ENCODE measurements at places on chromosomes 1 and 21.

DNA sequence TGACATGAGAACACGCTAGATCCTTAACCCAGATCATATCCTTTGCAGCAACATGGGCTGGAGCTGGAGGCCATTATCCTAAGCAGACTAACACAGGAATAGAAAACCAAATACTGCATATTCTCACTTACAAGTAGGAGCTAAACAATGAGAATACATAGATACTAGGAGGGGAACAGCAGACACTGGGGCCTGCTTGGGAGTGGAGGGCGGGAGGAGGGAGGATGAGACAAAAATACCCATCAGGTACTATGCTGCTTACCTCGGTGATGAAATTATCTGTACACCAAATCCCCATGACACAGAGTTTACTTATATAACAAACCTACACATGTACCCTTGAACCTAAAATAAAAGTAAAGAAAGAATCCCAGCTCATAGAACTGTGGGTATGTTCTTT is 1.2 kb upstream of the MOB3C start:
- DNase-seq = no peak

GRCh38 chr21:43018519-43018918 is 44.2 kb downstream of the PKNOX1 start:
- no peak for DNase-seq

DNA sequence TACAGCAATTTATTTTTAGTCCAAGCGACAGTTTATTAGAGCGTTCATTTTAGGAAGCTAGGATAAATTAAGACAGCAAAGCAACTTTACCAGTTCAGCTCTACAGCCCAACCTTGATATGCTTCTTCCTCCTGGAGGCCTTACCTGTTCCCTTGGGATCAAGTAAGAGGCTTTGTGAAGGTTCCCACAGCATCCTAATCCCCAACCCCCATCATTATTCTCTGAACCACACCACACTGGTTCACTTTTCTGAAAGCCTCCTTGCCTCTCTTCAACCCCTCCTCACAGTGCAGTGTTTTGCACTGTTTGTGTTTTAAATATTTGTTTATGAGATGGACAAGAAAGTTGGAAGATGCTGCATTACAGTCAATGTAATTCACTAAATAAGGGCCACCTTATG is 126.3 kb upstream of the CXADR start:
- DNase-seq = no peak

- DNase-seq = no peak
These were observed 4.9 kb downstream of the PRKAB2 start for GRCh38 chr1:147167365-147167764.

DNA sequence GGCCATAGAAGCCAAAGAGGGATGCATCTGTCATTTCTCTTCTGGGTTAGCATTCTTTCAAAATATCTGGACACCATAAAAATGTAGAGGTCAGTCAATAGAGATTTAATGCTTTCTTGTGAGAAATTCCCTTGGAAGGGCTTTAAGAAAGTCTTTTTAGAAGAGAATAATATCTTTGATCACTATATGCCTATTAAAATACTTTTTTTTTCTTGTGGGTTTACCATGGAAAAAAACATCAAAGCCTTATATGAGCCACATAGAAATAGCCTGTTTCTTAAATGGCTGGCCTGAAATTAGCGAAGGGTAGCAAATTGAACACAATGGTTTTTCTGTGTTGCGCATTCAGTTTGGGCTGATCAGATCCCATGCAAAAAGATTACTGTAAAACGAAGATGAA is 36.8 kb downstream of the BACE2 start:
- DNase-seq = no peak

Data from CMK (cell line).